ENCODE measurements at places on chromosomes 12 and 14. TPM values are rescaled to one million over a fixed set of nuclear protein-coding genes. Genes with fewer than 3 reads are reported as not detected.

GRCh38 chr12:19572920-19573558 lies 133.7 kb downstream of the AEBP2 start:
- no peaks in the 10 kb centered on the region for H3K27me3 ChIP-seq
- peak; percentile 70 for DNase-seq
- H3K4me3 ChIP-seq: no peak overlapping the region
- peaks cover 7% of the 10 kb centered on the region for H3K4me1 ChIP-seq

DNA sequence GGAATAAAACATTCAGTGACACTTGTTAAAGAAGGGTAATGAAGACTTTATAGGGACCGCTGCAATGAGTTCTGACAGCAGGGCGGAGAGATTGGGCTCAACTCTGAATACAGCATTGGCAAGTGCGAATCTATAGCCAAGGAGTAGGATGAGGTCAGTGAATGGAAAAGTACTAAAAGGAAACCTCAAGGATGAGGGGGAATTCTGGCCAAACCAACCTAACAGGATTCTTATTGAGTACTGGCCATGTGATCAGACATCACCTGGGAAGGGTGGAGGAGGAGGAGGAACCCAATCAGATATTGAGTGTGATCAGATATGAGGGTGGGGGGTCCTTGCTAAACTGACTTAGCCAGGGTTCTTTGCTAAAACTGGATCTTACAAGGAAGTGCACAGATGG lies 31.0 kb downstream of the DRAM1 start:
- H3K27me3 ChIP-seq: no peaks in the 10 kb centered on the region
- DNase-seq: peak; percentile 48
- no peak overlapping the region for H3K27ac ChIP-seq
- H3K36me3 ChIP-seq: no peaks in the 10 kb centered on the region

GRCh38 chr14:91893007-91893406 lies 25.7 kb upstream of the TC2N start:
- H3K27me3 ChIP-seq: no peaks in the 10 kb centered on the region
- H3K4me1 ChIP-seq: no peaks in the 10 kb centered on the region
- DNase-seq: peak; percentile 46
- no peak overlapping the region for H3K27ac ChIP-seq

The GDF3 gene
- total RNA-seq: not detected

- no peaks in the 10 kb centered on the region for H3K4me1 ChIP-seq
- no peaks in the 10 kb centered on the region for H3K36me3 ChIP-seq
- DNase-seq: peak; percentile 20
- H3K27me3 ChIP-seq: no peaks in the 10 kb centered on the region
- no peak overlapping the region for H3K27ac ChIP-seq
- no peak overlapping the region for H3K4me3 ChIP-seq
These were observed 256.0 kb downstream of the PPFIA2 start for GRCh38 chr12:81502912-81503695.

DNA sequence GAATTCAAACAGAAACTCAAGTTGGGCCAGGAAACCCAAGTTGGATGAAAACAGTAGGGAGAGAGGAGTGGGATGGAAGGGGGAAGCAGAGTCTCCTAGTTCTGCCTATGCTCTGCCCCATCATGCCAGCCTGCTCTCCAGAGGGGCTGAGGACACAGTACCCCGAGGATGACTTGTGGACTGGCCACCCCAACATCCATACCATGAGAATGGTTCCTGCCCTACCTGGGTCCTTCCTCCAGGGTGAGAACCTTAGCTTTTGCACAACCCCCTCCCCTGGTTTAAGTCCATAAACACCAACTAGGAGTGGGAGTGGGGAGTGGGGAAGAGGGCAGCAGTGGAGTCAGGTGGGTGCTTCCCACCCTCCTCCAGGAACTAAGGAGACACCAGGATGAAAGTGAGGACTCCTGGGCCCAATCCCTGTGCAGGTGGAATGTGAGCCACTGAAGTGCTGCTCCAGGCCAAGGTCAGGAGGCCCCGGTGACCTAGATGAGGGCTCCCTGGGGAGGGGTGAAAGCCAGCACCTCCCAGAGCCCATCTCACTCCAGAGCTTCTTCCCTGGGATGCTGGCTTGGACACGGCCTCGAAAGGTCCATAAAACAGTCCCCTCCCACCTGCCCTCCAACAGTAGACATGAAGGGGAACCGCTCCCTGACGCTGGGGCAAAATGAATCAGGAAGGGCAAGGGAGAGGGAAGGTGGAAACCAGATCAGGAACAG lies 6.6 kb downstream of the ZNF385A start:
- DNase-seq: no peak
- no peaks in the 10 kb centered on the region for H3K36me3 ChIP-seq
- no peaks in the 10 kb centered on the region for H3K27me3 ChIP-seq
- peaks cover 32% of the 10 kb centered on the region for H3K4me1 ChIP-seq

GRCh38 chr12:69338120-69338859 lies 9.9 kb upstream of the LYZ start:
- no peak for DNase-seq
- H3K36me3 ChIP-seq: no peaks in the 10 kb centered on the region
- H3K27me3 ChIP-seq: no peaks in the 10 kb centered on the region
- no peak overlapping the region for H3K4me3 ChIP-seq

DNA sequence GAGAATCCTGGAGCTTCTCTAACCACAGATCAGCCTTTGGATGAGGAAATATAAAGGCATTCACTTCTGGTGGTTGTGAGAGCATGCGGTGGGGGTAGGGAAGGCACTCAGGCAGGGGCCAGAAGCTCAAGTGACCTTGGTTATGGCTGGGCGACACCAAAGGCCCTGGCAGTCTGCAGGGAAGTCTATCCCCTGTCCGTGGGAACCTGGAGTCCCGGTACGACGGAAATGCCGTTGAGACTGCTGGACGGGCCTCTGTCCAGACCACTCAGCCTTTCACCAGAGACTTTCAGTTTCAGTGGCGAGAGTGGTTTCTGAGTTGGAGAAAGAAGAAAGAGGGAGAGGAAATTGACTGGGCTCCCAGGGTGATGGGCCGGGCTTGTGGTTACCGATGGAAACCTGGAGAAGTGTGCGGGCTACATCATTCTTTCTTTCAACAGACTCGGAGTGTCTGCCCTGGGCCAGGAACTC lies 20.9 kb downstream of the ISCA2 start:
- no peaks in the 10 kb centered on the region for H3K27me3 ChIP-seq
- H3K36me3 ChIP-seq: no peaks in the 10 kb centered on the region
- no peak overlapping the region for H3K27ac ChIP-seq

- H3K27me3 ChIP-seq: peaks cover 37% of the 10 kb centered on the region
- H3K27ac ChIP-seq: no peak overlapping the region
- no peaks in the 10 kb centered on the region for H3K36me3 ChIP-seq
- no peak for DNase-seq
- H3K4me1 ChIP-seq: no peaks in the 10 kb centered on the region
These were observed 13.9 kb upstream of the OAS1 start for GRCh38 chr12:112892856-112893255.

The MIP gene
- total RNA-seq: not detected

DNA sequence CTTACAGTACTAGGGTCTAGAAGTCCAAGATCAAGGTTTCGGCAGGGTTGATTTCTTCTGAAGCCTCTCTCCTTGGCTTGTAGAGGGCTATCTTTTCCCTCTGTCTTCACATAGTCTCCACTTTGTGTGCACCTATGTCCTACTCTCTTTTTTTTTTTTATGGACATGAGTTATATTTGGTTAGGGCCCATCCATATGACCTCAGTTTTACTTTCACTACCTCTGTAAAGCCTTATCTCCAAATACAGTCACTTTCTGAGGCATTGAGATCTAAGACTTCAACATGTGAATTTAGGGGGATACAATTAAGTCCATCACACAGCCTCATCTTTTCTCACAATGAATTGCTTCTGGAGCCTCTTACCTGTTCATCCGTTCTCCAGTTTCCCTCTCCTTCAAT lies 5.9 kb upstream of the SPTB start:
- no peak for DNase-seq
- no peak overlapping the region for H3K27ac ChIP-seq
- no peak overlapping the region for H3K4me3 ChIP-seq
- H3K36me3 ChIP-seq: no peaks in the 10 kb centered on the region
- peaks cover 8% of the 10 kb centered on the region for H3K4me1 ChIP-seq

The GPN3 gene
- total RNA-seq: 31.4 TPM

GRCh38 chr12:69345742-69346141 lies 2.4 kb upstream of the LYZ start:
- no peak overlapping the region for H3K27ac ChIP-seq
- H3K4me1 ChIP-seq: no peaks in the 10 kb centered on the region
- no peaks in the 10 kb centered on the region for H3K36me3 ChIP-seq
- H3K27me3 ChIP-seq: no peaks in the 10 kb centered on the region
- no peak for DNase-seq
- no peak overlapping the region for H3K4me3 ChIP-seq

The MSI1 gene
- total RNA-seq: not detected

DNA sequence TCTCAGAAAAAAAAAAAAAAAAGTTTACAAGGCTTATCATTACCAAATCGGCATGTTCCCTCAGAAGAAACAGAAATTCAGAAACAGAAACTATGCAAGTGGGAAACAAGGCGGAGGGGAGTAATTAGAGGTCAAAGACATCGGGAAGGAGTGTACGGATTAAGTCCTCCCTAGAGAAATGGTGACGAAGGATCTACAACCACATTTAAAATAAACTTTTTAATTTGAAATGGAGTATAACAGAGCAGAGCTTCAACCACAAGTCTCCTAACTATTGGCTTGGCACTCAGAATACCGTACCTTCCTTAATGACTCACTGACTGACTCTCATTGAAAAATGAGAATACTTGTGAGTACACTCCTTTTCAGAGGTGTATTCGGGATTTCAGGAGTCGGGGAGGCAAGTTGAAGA lies 908 bp downstream of the ENTPD5 start:
- peak overlapping the region; percentile 75 for H3K4me3 ChIP-seq
- peak overlapping the region; percentile 71 for H3K27ac ChIP-seq
- no peaks in the 10 kb centered on the region for H3K36me3 ChIP-seq
- no peaks in the 10 kb centered on the region for H3K27me3 ChIP-seq
- H3K4me1 ChIP-seq: peaks cover 12% of the 10 kb centered on the region
- DNase-seq: peak; percentile 81

- H3K4me1 ChIP-seq: peaks cover 13% of the 10 kb centered on the region
- H3K36me3 ChIP-seq: no peaks in the 10 kb centered on the region
- no peak for DNase-seq
- H3K27me3 ChIP-seq: no peaks in the 10 kb centered on the region
- no peak overlapping the region for H3K4me3 ChIP-seq
These were observed 118.5 kb upstream of the NPAS3 start for GRCh38 chr14:32820181-32820580.

GRCh38 chr14:72714871-72715214 lies 179.1 kb downstream of the DPF3 start:
- 0 out of 2 replicates have a peak, but pooled peaks cover under 1% of the 10 kb centered on the region for H3K4me1 ChIP-seq
- H3K4me3 ChIP-seq: no peak overlapping the region
- no peaks in the 10 kb centered on the region for H3K27me3 ChIP-seq
- no peak overlapping the region for H3K27ac ChIP-seq
- no peak for DNase-seq

The ASB2 gene
- total RNA-seq: 0.22 TPM

GRCh38 chr12:98106031-98106683 lies 409.2 kb upstream of the TMPO start:
- H3K4me1 ChIP-seq: no peaks in the 10 kb centered on the region
- H3K4me3 ChIP-seq: no peak overlapping the region
- no peak overlapping the region for H3K27ac ChIP-seq

DNA sequence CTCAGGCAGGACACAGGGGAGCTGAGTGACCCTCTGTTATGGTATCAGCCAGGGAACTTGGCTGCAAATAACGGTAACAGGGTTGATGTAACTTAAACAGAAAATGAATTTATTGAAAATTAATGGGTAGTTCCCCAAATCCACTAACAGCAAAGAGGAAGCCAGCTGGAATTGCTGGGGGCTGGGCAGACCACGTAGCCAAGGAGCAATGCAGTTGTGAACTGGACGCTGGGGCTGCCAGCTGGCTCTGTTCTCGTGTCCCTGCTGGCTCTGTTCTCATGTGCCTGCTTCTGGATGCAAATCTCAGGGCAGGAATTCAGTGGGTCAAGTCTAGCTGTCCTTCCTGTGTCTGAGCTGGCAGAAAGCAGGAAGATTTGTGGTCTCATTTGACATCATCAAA lies 1383.3 kb upstream of the TMEM132C start:
- H3K36me3 ChIP-seq: no peaks in the 10 kb centered on the region
- H3K27me3 ChIP-seq: peaks cover 91% of the 10 kb centered on the region
- H3K27ac ChIP-seq: no peak overlapping the region

- peak; percentile 29 for DNase-seq
- H3K4me1 ChIP-seq: peaks cover 30% of the 10 kb centered on the region
- no peaks in the 10 kb centered on the region for H3K36me3 ChIP-seq
- H3K4me3 ChIP-seq: peak within 1 kb of the TSS; percentile 62
These were observed at the start of gene PAPLN for GRCh38 chr14:73237219-73237785. Gene PAPLN, plus strand, starts transcription at chr14:73237506. Its CDS starts 2,273 bp downstream, at chr14:73239779.

The KICS2 gene
- total RNA-seq: 16.4 TPM

DNA sequence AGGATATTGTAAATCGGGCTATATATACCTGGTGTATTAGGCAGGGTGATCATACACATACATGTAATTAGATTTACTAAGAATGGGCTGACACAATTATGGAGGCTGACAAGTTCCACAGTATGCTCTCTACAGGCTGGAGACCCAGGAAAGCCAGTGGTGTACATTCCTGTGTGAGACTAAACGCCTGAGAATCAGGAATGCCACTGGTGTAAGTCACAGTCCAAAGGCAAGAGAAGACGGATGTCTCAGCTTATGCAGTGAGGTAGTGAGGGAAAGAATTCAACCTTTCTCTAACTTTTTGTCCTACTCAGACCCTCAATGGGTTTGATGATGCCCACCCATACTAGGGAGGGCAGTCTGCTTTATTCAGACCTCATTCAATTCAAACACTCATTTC lies 57.1 kb downstream of the METTL25 start:
- H3K36me3 ChIP-seq: no peaks in the 10 kb centered on the region
- H3K27me3 ChIP-seq: no peaks in the 10 kb centered on the region
- no peak overlapping the region for H3K4me3 ChIP-seq

DNA sequence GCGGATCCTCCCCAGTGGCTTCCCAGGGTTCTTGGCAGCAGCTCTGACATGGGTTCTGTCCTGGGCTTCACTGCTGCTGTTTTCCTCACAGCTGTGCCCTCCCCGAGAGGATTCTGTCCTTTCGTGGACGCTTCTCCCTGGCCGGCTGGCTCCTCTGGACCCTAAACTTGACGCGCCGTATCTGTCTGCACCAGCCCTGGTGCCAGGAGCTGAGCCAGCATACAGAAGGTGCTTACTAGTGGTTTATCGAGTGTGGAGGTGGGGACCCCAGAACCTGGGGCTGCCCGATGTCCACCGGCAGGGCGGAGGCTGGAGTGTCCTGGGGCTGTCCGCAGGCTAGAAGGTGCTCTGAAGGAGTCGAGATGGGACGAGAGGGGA lies 17.2 kb downstream of the FBRSL1 start:
- peaks cover 19% of the 10 kb centered on the region for H3K4me1 ChIP-seq
- H3K36me3 ChIP-seq: peaks cover 4% of the 10 kb centered on the region
- DNase-seq: no peak
- H3K4me3 ChIP-seq: no peak overlapping the region

Data from PC-3 (cell line).